ENCODE measurements at places on chromosomes 6 and 20.

DNA sequence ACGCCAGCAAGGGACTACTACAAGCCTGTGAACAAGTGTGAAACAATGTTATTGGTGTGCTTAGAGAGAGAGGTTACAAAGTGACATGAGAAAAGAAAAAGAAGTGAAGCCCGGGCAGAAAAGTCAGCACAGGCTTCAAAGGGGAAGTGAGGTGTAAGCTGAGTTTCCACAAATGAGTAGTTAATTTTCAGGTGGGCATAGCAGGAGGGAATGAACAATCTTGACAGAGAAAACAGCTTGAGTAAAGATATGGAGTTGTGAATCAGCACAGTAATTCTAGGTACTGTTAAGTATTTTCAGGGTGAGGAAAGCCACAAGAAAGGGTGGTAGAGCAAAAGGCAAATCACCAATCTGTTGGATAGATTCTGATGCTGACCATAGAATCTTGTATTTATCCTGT, 4.3 kb downstream of the KCNQ5 start:
- no peak for DNase-seq

- no peak for DNase-seq
Measured at GRCh38 chr20:20003031-20003954, 13.9 kb upstream of the NAA20 start.

- no peak for DNase-seq
Measured at GRCh38 chr20:62063981-62064769, 1.5 kb downstream of the TAF4 start.

GRCh38 chr20:24667689-24668383, 198.4 kb downstream of the SYNDIG1 start:
- no peak for DNase-seq

- DNase-seq = no peak
Measured at GRCh38 chr6:44495036-44495901, 107.8 kb downstream of the CDC5L start.

GRCh38 chr20:57124366-57124765, 142.1 kb downstream of the BMP7 start:
- DNase-seq = no peak

DNA sequence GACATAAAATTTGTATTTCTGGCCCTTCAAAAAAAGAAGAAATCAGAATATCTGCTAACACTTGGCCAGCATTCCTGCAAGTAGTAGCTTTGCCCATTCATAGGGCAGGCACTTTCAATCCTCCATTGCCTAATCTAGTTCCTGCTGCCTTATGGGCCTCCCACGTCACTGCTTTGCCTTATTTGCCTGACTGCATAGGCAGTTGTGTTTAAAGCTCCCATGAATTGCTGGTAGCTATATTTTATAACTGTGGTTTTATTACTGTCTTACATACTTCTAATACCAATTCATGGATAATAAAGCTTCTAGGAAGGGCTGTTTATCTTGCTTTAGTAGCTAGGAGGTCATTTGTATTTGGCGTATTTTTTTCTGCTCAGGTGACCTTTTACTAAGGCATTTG, 7.7 kb upstream of the SLC35A1 start:
- DNase-seq = no peak

DNA sequence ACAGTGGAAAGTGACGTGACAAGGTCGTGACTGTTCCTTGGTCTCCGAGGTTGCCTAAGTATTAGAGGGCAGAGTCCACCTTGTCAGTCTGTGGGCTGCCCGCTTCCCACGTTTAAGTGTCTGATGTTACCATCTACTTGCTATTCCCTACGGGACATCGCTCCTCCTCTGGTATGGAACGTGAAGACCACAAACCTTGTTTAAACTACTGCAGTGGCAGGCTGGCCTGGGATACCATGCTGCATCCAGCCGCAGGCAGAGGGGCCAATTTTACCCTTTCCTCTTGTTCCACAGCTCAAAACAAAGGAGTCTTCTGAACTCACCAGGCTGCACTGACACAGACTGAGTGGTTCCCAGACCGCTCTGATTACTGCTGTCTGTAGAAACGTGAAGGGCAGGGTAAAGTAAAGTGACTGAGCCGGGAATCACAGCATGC, 275.9 kb downstream of the FOXC1 start:
- DNase-seq = no peak

- DNase-seq = peak; percentile 3
Measured at GRCh38 chr20:56418385-56418861, 6.4 kb downstream of the CASS4 start.

DNA sequence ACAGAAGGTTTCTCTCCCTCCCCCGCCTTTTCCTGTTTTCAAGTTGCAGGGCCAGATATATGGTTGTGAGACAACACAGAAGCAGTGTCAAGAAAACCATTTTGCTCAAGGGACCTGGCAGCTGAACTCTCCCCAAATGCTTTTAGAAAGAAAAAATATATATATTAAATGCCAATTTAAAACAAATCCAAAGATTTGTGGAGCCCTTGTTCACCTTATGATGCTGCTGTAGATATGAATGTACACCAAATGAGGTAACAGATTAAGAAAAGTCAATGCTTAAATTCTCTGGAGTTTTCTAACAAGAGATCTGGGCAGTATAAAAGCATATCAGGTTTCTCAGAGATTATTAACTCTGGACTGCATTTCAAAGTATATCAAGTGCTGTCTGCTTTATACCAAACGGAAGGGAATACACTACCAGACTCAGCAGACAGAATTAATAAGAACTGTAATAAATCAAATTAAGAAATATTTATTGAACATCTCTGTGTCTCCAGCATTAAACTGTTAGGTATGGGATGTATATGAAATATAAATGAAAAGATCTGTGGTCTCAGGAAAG, 357.5 kb downstream of the HDGFL1 start:
- DNase-seq = no peak

GRCh38 chr6:14210077-14210476, 92.5 kb downstream of the CD83 start:
- no peak for DNase-seq

GRCh38 chr20:53287357-53288042, 306.1 kb downstream of the ZNF217 start:
- DNase-seq = no peak

DNA sequence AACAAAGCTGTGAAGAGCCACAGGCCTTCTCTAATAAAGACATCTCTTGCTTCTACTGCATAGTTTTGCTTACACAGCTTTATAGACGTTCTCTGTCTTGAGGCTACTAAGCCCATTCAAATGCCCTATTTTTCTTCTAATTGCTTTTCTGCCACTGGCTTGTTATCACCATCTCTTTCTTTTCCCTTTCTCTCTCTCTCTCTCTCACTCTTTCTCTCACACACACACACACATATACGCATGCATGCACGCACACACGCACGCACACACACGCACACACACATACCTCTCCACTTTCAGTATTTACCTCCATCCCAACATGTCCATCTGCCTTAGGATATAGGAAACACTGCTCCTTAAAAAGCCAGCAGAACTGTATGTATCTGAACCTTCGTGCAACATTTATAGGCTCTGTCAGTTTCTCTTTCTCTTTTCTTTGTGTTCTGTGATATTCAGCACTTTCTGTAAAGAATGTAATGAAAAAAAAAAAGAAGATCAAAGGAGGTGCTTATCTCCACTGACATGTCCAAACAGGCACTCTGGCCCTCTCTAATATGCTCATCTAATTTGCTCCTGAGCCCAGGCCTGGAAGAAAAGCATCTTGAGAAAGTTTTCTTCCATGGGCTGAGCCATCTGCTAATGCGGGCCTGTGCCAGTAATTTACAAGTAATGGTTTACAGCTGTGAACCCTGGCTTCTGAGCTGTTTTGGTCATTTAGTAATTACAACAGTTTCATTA, 1046.7 kb upstream of the MAP3K7 start:
- no peak for DNase-seq

DNA sequence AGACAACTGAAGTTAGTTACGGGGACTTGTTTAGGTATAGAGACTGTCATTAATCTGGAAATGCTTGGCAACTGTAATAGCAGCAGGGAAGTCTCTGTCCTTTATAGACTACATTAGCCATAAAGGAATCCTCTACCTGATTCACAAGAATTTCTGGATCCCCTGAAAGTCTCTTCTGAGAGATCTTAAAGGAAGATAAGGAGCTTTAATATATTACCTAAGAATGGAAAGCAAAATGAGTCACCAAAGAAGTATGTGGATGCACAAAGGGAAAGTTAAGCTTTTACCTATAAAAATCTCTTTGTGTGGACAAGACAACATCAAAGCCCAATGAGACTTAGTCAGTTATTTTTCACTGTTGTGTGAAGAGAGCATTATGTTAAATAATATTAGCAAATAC, 92.2 kb upstream of the RSPO3 start:
- DNase-seq = no peak

DNA sequence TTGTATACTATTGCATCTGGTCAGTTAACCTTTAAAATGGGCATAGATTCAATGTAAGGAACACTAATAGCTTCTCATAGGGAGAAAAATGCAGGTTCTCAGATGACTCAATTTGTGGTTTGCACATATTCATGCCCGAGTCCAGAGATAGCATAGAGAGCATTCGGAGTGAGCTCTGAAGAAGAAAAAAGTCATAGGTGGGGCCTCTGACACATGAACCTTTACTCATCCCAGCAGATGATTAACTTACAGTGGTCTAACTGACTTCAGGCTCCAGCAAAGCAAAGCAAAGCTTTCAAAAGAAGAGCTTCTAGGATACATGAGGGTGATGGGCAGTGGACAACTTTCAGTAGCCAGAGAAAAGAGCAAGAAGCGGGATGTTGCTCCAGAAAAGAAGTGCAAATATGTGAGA, 55.3 kb upstream of the BTN3A2 start:
- DNase-seq = no peak

GRCh38 chr20:31537890-31538289, 23.6 kb downstream of the HM13 start:
- DNase-seq = no peak

DNA sequence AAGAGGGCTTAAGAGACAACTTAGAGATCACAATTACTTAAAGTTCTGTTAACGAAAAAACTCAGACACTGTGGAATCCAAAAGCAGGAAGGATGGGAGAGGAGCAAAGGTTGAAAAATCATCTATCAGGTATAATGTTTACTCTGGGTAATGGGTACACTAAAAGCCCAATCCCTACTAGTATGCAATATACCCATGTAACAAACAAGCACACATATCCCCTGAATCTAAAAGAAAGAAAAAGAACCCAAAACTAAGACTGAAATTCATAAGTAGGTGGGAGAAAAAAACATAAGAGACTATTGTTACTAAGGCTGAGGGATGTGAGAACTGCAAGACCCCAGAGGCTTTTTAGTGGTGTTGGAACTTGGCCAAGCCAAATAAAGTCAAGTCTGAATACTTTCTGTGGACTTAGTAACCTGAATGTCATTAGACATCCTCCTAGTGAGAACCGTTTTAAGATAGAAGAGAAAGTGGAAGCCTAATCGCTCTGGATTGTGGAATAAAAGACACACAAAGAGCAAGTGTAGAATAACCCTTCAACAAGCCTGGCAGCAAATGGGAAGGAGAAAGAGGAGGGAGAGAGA, 189.4 kb upstream of the RNF217 start:
- DNase-seq = no peak

GRCh38 chr6:163776196-163776905, 361.8 kb downstream of the QKI start:
- no peak for DNase-seq

DNA sequence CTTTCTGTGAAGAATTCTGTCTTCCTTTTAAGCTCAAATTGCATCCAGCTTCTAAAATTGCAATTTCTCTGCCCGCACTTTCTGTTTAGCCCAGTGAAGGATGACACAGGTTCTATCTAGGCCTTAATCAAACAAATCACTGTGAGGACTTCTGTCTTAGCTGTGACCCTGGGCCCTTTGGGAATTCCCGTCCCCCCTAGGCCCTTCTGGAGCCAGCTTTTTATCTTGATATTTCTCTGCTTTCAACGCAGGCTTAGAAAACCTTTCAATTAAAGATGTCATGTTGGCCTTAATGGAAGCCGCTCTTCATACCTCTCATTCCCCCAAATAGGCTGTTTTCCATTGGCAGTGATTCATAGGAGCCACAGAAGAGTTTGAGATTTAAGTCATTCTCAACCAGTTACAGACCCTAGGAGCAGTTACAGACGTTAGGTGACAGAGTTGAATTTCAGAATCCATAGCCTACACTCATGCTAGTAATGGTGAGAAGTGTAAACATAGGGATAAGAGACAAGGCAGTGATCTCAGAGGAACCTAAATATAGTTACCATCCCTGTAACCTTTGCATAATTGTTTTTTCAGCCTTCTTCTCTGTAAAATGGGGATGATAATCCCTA, 74.8 kb upstream of the FLRT3 start:
- DNase-seq = no peak

DNA sequence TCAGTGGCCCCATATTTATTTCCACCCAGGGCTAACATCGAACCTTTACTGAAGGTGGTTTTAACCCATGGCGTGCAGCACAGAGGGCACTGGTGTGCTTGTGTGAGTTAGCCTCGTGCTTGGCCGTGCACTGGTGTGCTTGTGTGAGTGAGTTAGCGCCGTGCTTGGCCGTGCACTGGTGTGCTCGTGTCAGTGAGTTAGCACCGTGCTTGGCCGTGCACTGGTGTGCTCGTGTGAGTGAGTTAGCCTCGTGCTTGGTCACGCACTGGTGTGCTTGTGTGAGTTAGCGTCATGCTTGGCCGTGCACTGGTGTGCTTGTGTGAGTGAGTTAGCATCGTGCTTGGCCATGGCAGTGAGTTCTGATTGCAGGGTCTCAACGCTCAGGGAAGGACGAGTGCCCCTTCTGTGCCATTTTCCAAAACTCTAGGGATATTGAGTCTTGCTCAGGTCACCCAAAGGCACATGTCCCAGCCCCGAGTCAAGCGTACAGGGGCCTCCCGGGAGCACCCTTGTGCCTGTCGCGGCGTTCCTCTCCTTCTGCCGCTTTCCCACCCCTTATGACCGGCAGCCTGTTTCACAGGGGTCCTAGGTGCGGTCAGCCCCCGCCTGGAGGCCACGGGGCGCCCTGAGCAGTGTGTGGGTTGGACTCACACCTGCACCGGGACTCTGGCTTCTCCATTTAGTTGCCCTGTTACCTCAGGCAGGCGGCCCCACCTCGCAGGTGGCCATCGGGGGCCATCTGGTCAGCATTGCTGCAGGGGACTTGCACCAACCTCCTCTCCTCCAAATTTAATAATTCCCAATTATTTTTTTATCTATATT, 399.1 kb downstream of the CDH4 start:
- DNase-seq = no peak

DNA sequence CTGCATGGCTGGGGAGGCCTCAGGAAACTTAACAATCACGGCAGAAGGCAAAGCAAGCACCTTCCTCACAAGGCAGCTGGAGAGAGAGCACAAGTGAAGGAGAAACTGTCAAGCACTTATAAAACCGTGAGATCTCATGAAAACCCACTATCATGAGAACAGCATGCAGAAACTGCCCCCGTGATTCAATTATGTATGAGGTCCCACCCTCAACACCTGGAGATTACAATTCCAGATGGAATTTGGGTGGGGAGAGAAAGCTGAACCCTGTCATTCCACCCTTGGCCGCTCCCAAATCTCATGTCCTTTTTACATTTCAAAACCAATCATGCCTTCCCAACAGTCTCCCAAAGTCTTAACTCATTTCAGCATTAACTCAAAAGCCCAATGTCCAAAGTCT, 107.2 kb upstream of the ECI2 start:
- DNase-seq = no peak

Measured in effector CD8-positive, alpha-beta T cell (primary cell).